CD4-positive, alpha-beta T cell treated with Interferon gamma for 1 hour (primary cell): ENCODE measurements at places on chromosomes 4 and X.

GRCh38 chr4:85967872-85968271 is 392.0 kb downstream of the MAPK10 start:
- DNase-seq, result no peak

GRCh38 chrX:3345281-3346191 is 916 bp downstream of the MXRA5 start:
- no peak for DNase-seq

GRCh38 chr4:83189631-83190136 is 75.2 kb upstream of the PLAC8 start:
- DNase-seq, result no peak

GRCh38 chr4:42396752-42397634 is at the start of gene SHISA3:
TSS of gene SHISA3 (plus strand) at chr4:42397488. CDS start at chr4:42398057, 569 bp downstream.
- no peak for DNase-seq

DNA sequence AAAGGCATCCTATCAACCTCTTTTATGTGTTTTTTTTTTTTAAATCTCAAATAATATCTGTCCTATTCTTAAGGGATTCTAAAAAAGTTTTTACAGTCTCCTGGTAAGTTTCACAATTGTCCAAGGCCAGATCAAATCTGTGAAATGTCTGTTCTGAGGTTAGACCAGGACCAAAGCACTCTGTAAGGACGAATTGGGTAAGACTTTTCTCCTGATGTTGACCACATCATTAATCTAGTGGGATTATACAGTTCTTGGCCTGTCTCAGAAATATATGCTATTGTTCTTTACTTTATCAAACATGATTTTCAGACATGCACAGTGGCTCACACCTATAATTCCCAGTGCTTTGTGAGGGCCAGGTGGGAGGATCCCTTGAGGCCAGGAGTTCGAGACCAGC is 45.8 kb upstream of the TMEM131L start:
- no peak for DNase-seq
